ENCODE measurements at places on chromosomes 1 and 21.

DNA sequence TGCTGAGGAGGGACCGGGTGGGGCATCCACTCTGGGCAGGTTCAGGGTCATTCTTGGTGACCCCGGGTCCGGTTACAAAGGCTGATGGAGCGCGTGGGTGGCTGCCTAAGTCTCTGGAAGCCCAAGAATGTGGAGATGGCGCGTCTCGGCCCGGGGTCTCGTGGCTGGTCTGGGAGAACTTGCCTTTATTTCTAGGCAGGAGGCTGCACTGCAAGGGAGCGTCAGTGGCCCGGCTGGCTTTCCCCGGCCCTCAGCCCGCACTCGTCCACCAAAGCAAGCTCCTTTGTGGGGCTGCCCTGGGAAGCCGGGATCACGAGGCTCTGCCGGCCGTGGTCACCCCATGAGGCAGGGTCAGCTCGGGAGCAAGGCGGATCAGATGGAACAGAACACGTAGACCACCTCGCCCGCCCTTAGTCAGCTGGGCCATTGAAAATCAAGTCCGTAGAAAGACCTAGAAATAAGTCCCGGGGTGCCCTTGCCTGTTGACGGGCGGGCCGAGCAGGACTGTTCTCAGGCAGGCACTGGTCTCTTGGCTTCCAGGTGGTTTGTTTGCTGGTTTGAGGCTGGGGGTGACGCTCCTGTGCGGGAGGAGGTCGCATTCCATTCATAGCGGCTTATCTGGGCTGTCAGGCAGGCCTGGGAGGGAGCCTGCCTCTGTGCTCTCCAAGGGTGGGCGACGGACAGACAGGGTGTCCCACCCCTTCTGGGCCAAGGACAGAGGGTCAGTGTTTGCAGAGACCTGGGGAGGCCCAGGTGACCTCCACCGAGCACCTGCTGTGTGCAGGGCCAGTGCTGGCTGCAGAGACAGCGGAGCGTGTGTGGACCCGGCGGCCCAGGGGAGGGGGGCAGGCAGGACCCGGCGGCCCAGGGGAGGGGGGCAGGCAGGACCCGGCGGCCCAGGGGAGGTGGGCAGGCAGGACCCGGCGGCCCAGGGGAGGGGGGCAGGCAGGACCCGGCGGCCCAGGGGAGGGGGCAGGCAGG, 25.8 kb downstream of the COL18A1 start:
- H3K36me3 ChIP-seq = no peaks in the 10 kb centered on the region
- DNase-seq = no peak

DNA sequence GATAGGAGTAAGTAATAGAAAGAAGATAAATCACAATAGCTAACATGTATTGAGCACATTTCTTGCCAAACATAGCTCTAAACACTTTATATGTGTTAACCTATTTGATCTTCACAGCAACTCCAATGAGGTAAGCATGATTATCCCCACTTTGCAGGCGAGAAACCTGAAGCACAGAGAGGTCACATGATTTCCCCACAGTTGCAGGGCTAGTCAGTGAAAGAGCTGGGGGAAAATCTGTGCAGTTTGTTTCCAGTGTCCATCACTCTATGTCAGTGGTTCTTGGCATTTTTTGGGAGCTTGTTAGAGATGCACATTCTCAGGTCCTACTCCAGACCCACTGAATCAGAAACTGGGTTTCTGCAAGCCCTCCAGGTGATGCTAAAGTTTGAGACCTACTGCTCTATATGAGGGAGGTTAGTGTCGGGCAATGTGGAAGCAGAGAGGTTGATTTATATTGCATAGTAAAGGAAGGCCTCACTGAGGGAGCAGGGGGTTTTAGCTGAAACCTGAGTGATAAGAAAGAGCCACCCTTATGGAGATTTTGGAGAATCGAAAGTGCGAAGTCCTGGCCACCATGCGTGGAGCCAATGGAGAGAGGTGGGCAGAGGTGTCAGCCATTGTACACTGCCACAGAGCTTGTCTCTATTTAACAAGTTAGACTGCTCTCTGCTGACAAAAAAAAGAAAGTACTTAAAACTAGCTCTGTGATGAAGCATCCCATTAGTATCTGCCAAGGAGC, 20.9 kb downstream of the MCOLN3 start:
- H3K27me3 ChIP-seq = no peaks in the 10 kb centered on the region
- no peak overlapping the region for H3K27ac ChIP-seq
- no peaks in the 10 kb centered on the region for H3K4me1 ChIP-seq
- DNase-seq = no peak
- no peaks in the 10 kb centered on the region for H3K36me3 ChIP-seq
- H3K4me3 ChIP-seq = no peak overlapping the region

GRCh38 chr1:58476179-58476578, 70.3 kb downstream of the OMA1 start:
- no peak overlapping the region for H3K4me3 ChIP-seq
- H3K27me3 ChIP-seq = no peaks in the 10 kb centered on the region
- no peaks in the 10 kb centered on the region for H3K4me1 ChIP-seq
- DNase-seq = no peak

- no peak overlapping the region for H3K4me3 ChIP-seq
- DNase-seq = no peak
- peak overlapping the region; percentile 2 for H3K27ac ChIP-seq
- peaks cover 29% of the 10 kb centered on the region for H3K4me1 ChIP-seq
- H3K27me3 ChIP-seq = no peaks in the 10 kb centered on the region
These were observed 386.3 kb downstream of the DISC1 start for GRCh38 chr1:232012773-232013386.

GRCh38 chr1:173137107-173137706, 69.9 kb downstream of the TNFSF4 start:
- no peaks in the 10 kb centered on the region for H3K27me3 ChIP-seq
- no peaks in the 10 kb centered on the region for H3K36me3 ChIP-seq
- no peak overlapping the region for H3K4me3 ChIP-seq
- H3K27ac ChIP-seq = no peak overlapping the region
- no peak for DNase-seq

GRCh38 chr1:44029260-44029910, 1.9 kb downstream of the SLC6A9 start:
- peaks cover 89% of the 10 kb centered on the region for H3K4me1 ChIP-seq
- peak overlapping the region; percentile 93 for H3K4me3 ChIP-seq

DNA sequence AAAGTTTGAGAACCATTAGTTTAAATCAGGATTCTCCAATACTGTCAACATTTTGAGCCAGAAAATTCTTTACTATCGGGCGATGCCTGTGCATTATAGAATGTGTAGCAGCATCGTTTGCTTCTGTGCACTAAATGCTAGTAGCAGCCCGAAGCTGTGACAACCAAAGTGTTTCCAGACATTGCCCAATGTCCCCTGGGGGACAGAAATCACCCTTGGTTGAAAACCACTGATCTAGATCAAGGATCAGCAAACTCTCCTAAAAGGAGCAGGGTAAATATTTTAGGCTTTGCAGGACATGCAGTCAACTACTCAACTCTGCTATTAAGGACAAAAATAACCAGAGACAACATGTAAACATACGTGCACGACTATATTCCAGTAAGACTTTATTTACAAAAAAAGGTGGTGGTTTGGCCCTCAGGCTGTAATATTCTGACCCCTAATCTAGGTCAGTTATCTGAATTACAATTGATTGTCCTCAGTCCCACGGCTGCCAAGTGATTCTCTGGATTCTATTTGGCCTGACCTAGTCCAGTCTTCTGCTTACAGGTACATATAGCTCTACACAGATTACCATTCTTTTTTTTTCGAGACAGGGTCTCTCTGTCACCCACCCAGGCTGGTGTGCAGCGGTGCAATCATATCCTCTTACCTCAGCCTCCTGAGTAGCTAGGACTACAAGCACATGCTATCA, 10.6 kb downstream of the FAF1 start:
- no peaks in the 10 kb centered on the region for H3K36me3 ChIP-seq
- H3K27ac ChIP-seq = no peak overlapping the region
- H3K4me3 ChIP-seq = no peak overlapping the region
- H3K27me3 ChIP-seq = no peaks in the 10 kb centered on the region
- H3K4me1 ChIP-seq = no peaks in the 10 kb centered on the region

GRCh38 chr1:1050577-1051052, 23.5 kb downstream of the RNF223 start:
- no peak overlapping the region for H3K4me3 ChIP-seq
- H3K4me1 ChIP-seq = no peaks in the 10 kb centered on the region
- no peaks in the 10 kb centered on the region for H3K27me3 ChIP-seq

- no peak for DNase-seq
- no peak overlapping the region for H3K4me3 ChIP-seq
- H3K27ac ChIP-seq = no peak overlapping the region
- H3K27me3 ChIP-seq = peaks cover 3% of the 10 kb centered on the region
These were observed 13.5 kb downstream of the NLRP3 start for GRCh38 chr1:247429496-247429895.

DNA sequence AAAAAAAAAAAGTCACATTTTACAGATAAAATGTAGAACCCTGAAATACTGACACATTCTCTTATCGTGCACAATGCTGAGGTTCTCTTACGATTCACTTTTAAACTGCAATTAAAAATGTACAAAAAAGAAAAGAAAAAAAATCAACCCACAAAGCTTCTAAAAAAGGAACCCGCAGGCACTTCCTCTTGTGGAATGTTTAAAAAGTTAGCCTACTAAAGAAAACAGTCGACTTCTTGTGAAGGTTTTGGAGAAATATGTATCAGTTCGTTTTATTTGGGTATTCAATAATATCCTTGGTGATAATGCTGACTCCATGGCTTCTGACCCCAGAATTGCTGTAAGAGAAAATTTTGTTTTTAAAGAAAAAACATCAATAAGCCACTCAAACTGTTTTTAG, 10.2 kb downstream of the HNRNPU start:
- no peak for DNase-seq
- H3K27me3 ChIP-seq = no peaks in the 10 kb centered on the region
- no peak overlapping the region for H3K4me3 ChIP-seq
- H3K36me3 ChIP-seq = peaks cover 40% of the 10 kb centered on the region
- H3K4me1 ChIP-seq = peaks cover 61% of the 10 kb centered on the region

GRCh38 chr1:63012339-63012738, 228.4 kb downstream of the ATG4C start:
- H3K27ac ChIP-seq = no peak overlapping the region
- H3K4me1 ChIP-seq = no peaks in the 10 kb centered on the region
- H3K4me3 ChIP-seq = no peak overlapping the region
- DNase-seq = no peak
- H3K27me3 ChIP-seq = no peaks in the 10 kb centered on the region

GRCh38 chr21:35963920-35964451, 96.3 kb downstream of the SETD4 start:
- no peaks in the 10 kb centered on the region for H3K27me3 ChIP-seq
- no peaks in the 10 kb centered on the region for H3K36me3 ChIP-seq
- H3K4me1 ChIP-seq = no peaks in the 10 kb centered on the region
- DNase-seq = no peak
- no peak overlapping the region for H3K27ac ChIP-seq

GRCh38 chr21:17777072-17777765, 41.9 kb downstream of the C21orf91 start:
- peaks cover 25% of the 10 kb centered on the region for H3K4me1 ChIP-seq
- DNase-seq = no peak
- no peaks in the 10 kb centered on the region for H3K36me3 ChIP-seq
- H3K4me3 ChIP-seq = no peak overlapping the region
- H3K27ac ChIP-seq = no peak overlapping the region

GRCh38 chr1:180508725-180509097, 6.3 kb upstream of the ACBD6 start:
- H3K27me3 ChIP-seq = no peaks in the 10 kb centered on the region
- H3K4me3 ChIP-seq = no peak overlapping the region
- DNase-seq = no peak
- no peaks in the 10 kb centered on the region for H3K36me3 ChIP-seq
- peaks cover 2% of the 10 kb centered on the region for H3K4me1 ChIP-seq

DNA sequence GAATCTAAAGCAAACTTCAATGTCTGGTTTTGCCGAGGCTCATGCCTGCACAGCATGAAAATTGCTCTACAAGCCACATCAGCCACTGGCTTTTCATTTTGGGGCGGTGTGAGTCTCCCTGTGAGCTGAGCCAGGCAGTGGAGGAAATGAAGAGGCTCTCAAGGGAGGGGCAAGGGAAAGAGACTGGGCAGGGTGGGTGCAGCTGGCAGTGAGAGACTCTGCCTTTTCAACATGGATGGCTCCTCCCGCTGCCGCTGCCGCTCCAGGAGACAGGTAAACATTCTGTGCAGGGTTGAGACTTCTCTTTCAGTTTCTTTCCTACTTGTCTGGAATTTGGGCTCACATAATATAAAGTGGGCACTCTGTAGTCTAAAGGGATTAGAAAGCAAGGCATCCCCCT, 11.3 kb upstream of the CTSE start:
- peak overlapping the region; percentile 22 for H3K4me3 ChIP-seq
- no peaks in the 10 kb centered on the region for H3K27me3 ChIP-seq
- no peaks in the 10 kb centered on the region for H3K4me1 ChIP-seq
- no peak for DNase-seq

- H3K27ac ChIP-seq = no peak overlapping the region
- no peak overlapping the region for H3K4me3 ChIP-seq
- no peaks in the 10 kb centered on the region for H3K36me3 ChIP-seq
- peaks cover 19% of the 10 kb centered on the region for H3K4me1 ChIP-seq
- DNase-seq = no peak
- no peaks in the 10 kb centered on the region for H3K27me3 ChIP-seq
These were observed 281.6 kb upstream of the FMN2 start for GRCh38 chr1:239810061-239810481.

GRCh38 chr21:38925923-38926322, 120.2 kb downstream of the ETS2 start:
- H3K27me3 ChIP-seq = no peaks in the 10 kb centered on the region
- peak overlapping the region; percentile 83 for H3K27ac ChIP-seq
- peak overlapping the region; percentile 28 for H3K4me3 ChIP-seq
- H3K4me1 ChIP-seq = peaks cover 17% of the 10 kb centered on the region
- DNase-seq = no peak

- H3K36me3 ChIP-seq = no peaks in the 10 kb centered on the region
- no peak for DNase-seq
- no peak overlapping the region for H3K27ac ChIP-seq
- H3K4me1 ChIP-seq = no peaks in the 10 kb centered on the region
These were observed 37.6 kb downstream of the DIPK1A start for GRCh38 chr1:92923664-92924063.

GRCh38 chr1:181577475-181577874, 94.2 kb downstream of the CACNA1E start:
- no peak for DNase-seq
- H3K27ac ChIP-seq = no peak overlapping the region
- no peaks in the 10 kb centered on the region for H3K36me3 ChIP-seq
- no peaks in the 10 kb centered on the region for H3K27me3 ChIP-seq

DNA sequence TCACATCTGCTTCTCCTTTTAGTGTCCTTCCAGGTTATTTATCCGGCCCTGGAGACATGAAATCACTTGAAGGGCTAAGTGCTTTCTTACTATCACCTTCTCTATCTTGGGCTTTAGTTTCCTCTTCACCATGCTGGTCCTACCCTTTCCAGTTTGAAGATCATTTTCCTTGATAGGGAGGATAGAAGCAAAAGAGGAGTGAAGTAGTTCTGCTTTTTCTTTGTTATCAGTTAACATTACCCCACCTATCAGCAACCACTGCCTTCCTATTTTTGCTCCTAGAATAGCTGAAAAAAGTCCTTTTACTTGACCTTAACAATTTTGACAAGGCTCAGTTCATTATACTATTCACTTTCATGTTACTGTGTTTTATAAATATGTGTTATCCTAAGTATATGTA, 19.4 kb downstream of the RGL1 start:
- H3K4me3 ChIP-seq = no peak overlapping the region
- no peaks in the 10 kb centered on the region for H3K27me3 ChIP-seq
- no peak overlapping the region for H3K27ac ChIP-seq
- H3K36me3 ChIP-seq = no peaks in the 10 kb centered on the region
- H3K4me1 ChIP-seq = no peaks in the 10 kb centered on the region

GRCh38 chr1:157241185-157241538, 103.0 kb upstream of the ETV3 start:
- H3K4me1 ChIP-seq = no peaks in the 10 kb centered on the region
- no peaks in the 10 kb centered on the region for H3K27me3 ChIP-seq
- H3K27ac ChIP-seq = no peak overlapping the region

All from esophagus squamous epithelium (tissue), 5 donors.